Gastroesophageal sphincter (tissue), 4 donors: ENCODE measurements at places on chromosomes 5 and 9. TPM values are rescaled to one million over a fixed set of nuclear protein-coding genes. Genes with fewer than 3 reads are reported as not detected.

SLC36A2 gene
- not detected for total RNA-seq

WHRN gene
- total RNA-seq = 12.9 TPM

RETREG1 gene
- 21.3 TPM for total RNA-seq

C9orf72 gene
- total RNA-seq = 8.9 TPM

DNA sequence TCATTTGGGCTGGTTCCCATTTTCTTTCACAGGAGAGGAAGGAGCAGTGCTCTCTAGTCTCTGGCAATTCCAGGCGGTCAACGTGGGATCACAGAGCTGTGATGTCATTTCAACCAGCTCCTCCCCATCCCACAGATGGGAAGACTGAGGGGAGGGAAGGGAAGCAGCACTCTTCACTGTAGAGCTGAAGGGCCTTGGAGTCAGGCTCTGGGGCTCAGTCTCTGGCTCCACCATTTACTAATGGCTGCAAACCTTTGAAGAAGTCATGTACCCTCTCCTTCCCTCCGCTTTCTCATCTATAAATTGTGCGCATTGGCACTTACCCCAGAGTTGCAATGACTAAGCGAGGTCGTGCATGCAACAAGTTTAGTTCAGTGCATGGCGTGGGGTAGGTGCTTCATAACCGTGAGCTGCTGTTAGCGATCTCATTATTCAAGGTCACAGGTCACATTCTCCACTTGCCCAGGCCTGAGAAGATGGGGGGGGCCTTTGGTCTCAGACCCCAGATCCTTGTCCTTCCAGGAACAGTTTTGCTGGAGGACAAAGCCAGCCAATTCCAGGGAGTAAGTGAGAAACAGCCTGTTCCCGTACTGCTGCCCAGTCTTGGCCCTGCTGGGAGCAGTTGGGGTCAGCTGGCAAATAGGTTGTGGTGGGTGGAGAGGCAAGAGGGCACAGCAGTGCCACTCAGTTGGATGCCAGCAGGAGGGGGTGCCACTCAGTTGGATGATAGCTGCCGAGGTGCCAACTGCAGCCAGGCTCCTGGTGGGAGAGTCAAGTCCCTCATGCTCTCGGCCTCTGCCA, 136.7 kb downstream of the RGS3 start:
- ATAC-seq = no peak

- no peak for ATAC-seq
Measured at GRCh38 chr5:61816585-61817450, 484.8 kb downstream of the ZSWIM6 start.

GRCh38 chr5:75016896-75017295, 35.5 kb downstream of the GCNT4 start:
- ATAC-seq = no peak

GRCh38 chr5:125489146-125489545, 742.7 kb upstream of the ZNF608 start:
- ATAC-seq = no peak

DNA sequence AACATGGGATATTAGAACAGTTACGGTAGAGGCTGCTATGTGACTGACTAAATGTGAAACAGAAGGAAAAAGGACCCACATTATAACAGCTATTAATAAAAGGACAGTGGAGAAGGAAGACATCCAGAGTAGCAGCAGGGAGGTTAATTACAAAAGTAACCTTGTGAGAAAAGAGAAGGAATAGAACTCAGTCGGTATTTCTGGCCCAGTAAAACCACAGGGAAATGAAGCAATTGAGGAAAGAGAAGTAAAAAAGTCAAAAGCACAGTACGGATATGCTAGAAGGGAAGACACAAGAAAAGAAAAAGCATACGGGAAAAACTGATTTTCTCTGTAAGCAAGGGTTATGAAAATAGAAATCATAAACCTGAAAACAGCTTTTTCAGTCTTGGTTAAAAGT, 164.7 kb downstream of the RFX3 start:
- no peak for ATAC-seq

GRCh38 chr5:68456756-68457217, 241.2 kb downstream of the PIK3R1 start:
- ATAC-seq = peak; percentile 43

- ATAC-seq = no peak
Measured at GRCh38 chr9:16203729-16204573, 651.1 kb downstream of the CCDC171 start.

DNA sequence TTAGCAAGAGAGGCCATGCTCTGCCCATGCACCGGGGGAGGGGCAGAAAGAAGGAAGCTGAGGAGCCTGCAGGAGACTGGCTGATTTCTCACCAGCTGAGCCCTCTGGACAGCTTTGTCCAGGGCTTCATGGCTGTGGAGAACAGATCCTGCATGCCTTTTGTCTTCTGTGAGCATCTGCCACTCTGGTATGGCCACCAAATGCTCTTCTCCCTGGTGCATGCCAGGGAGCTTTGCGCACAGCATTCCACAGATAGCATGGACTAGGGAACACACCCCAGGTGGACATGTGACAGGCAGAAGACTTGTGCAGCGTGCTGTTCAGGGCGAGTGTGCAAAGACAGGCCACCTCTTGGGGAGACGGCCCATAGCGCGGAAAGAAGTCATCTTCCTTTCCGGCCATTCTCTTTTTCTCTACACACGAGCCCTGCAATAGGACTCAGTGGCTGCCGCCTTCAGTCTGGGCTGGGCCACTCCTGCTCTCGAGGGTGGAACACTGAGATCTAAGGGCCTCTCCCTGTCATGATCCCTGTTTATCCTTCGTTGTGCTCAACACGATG, 56.7 kb downstream of the GADD45G start:
- peak; percentile 40 for ATAC-seq

DNA sequence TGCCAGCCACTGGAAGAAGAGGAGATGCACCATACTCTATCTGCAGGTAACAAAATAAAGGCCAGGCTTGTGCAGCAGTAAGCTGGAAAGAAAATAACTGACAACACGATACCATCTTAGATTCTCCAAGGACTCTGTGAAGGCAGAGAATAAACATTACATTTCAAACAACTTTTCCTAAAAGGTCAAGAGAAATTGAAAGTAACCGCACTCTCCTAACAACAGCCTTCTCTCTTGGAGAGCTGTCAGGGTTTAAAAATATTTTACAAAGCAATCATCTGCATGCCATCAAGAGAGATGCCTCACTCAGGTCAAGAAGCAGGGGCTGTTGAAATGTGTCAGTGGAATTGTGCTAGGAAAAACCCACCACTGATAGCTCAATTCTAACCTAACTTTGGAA, 13.5 kb upstream of the TTLL11 start:
- ATAC-seq = no peak

DNA sequence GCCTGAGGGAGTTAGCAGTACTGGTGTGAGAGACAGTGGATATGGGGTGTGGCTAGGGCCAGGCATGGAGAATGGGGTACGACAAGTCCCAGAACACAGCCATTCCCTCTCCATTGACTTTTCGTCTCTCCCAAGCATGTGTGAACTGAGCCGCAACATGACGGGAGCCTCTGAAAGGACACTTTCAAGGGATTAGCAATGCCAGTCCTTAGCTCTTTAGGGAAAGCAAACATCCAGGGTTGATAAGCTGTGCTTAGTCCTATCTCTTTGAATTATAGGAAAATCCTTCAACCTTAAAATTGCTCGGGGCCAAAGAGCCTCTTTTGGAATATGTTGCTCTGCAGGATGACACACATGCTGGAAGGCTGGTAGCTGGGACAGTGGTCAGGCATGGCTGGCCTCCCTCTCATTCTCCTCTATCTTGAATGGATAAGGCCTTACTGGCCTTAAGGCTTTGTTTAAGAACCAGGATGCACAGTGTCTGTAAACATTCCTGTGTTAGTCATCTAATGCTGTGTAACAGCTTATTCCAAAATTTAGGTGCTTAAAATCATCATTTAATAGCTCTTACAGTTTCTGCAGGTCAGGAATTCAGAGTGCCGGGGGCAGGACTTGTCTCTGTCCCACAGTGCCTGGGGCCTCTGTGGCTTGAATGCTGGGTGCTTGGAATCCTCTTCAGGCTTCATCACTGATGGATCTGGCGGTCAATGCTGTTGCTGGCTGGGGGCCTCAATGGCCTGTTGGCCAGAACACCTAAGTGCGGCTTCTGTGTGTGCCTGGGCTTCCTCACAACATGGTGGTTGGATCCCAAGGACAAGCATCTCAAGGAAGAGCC, 95.3 kb downstream of the PTTG1 start:
- ATAC-seq = no peak
